ENCODE measurements at places on chromosomes 1 and 21.

- DNase-seq, result no peak
Measured at GRCh38 chr1:210236386-210236839, 3.8 kb downstream of the SERTAD4 start.

- no peak for DNase-seq
Measured at GRCh38 chr1:89906088-89906487, 85.3 kb downstream of the LRRC8D start.

DNA sequence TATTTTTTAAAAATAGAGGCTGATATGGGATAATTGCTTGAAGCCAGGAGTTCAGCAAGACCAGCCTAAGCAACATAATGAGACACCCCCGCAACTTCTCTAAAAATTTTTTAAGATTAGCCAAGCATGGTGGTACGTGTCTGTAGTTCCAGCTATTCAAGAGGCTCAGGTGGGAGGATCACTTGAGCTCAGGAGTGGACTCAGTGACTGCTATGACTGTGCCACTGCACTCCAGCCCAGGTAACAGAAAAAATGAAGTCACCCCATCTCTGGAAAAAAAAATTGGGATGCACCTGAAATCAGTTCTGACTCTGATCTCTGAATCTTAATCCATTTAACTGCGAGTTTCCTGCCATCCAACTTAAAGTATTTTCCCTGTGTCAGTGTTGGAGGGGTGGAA lies 124.2 kb downstream of the MRPS6 start:
- no peak for DNase-seq

GRCh38 chr1:6111571-6111970 lies 65.9 kb downstream of the KCNAB2 start:
- DNase-seq, result no peak

DNA sequence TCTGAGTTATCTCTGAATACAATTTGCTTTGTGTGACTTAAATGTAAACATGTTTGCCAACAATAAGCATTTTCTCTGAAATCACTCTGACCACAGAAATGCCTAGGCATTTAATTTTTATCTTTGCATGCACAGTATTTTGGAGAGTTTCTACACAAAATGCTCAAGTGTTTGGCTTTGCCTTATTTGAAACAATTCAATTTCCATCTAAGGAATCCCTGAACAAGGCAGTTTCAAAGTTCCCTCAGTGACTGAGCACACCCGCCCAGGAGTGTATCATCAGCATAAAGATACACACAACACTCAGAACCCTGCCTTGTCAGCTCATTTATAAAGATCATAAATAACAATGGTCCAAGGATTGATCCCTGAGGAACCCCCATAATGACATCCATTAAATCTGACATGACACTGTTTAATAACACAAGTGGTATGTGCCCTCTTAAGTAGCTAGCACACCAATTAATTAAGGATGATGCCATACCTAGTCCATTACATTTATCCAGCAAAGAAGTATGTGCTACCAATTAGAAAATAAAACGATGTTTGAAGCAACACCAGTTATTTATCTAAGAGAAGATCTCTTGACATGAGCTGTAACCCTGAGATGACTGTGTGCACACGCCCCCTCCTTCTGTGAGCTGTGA lies 585.8 kb downstream of the ADGRL2 start:
- no peak for DNase-seq

DNA sequence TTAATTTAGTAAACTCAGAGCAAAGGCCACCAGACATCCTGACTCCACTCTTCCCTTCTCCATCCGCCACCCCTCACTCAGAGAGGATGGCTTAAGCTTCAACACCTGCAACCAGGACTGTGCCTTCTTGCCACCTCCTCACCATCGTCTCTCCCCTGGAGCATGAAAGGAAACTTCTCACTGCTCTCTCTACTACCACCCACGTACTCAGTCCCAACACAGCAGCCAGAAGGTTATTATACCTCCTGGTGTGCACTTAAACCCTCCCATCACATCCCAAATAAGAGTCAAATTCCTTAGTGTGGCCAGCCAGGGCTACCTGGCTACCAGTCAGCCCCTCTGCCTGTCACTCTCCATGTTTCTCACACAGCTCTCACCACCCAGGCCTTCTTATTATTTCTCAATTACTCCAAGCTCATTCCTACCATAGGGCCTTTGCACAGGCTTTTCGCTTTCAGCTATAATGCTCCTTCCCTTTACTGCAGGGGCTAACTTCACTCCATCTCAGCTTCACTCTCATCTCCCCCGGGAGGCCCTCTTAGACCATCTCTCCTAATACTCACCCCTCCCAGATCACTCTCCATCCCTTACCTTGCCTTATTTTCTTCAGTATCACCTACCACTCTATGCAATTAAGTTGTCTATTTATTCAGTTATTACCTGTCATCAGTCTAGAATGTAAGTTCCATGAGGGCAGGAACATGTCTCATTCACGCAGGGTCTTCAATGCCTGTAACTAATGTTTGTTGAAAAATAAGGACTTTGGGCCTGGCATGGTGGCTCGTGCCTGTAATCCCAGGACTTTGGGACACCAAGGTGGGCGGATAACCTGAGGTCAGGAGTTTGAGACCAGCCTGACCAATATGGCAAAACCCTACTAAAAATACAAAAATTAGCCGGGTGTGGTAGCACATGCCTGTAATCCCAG lies 137.5 kb downstream of the TOMM20 start:
- DNase-seq, result no peak

DNA sequence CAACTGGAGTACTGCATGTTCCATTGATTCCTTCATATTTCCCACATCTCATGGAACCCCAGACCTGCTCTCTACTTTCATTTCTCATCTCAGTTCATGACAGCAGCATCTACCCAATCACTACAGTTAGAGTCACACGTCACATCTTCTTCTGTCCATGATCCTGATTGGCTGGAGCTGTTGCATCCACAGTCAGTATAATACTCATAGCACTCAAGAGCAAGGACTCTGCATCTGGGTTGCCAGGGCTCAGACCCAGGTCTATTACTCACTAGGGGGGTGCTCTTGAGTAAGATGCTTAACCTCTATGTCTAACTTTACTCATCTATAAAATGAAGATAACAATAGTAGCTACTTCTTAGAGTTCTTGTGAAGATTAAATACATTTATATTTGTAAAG lies 4.4 kb upstream of the XPR1 start:
- no peak for DNase-seq

GRCh38 chr1:174815036-174815435 lies 184.7 kb upstream of the CACYBP start:
- DNase-seq, result no peak

DNA sequence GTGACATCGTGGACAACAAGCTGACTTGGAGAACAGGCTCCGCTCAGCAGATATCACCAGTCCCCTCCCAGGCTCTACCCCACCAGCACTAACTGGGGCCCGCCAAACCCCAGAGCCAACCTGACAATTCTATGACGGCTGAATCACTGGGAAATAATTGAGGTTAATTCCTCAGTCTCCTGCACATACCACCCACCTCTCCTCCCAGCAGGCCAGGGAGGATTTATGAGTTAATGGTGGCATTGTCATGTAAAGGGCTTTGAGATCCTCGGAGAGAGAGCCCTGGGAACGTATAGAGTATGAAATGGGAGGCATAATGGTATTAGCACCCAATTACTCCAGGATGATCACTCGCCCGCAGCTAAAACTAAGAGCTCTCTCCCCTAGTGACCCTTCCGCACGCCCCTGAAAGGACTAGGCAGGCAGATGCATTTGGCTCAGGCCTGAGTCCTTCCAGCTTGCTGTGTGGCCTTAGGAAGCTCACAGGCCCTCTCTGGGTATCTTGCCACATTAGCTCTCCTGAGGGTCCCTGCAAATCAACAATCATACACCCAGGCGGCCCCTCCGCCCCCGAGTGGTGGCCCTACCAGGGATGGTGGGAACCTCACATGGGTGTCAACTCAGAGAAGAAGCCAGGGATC lies 27.3 kb upstream of the PAX7 start:
- no peak for DNase-seq

- DNase-seq, result no peak
Measured at GRCh38 chr1:61250933-61251332, 168.6 kb downstream of the NFIA start.

- DNase-seq, result no peak
Measured at GRCh38 chr1:192530254-192530653, 45.3 kb upstream of the RGS1 start.

DNA sequence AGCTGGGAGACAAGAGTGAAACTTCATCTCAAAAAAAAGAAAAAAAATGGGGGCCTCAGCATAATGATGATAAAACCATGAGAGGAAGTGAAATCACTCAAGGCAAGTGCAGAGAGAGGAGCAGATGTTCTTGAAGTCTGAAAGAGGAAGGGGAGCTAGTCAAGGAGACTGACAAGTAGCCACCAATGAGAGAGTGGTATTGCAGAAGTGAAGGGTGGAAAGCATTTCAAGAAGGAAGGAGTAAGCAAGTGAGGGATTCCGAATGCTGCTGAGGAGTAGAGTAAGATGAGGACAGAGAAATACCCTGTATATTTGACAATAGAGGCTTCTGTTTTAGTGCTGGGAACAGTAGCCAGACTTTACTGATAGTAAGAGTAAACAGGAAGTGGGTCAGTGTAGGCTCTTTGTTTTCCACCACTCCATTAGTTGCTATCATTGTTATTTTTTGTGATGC lies 2.9 kb downstream of the TATDN3 start:
- no peak for DNase-seq

GRCh38 chr1:208201229-208201628 lies 43.0 kb downstream of the PLXNA2 start:
- DNase-seq, result no peak

- no peak for DNase-seq
Measured at GRCh38 chr21:25626757-25627156, 12.3 kb upstream of the JAM2 start.

GRCh38 chr1:82836973-82837680 lies 1036.4 kb downstream of the ADGRL2 start:
- no peak for DNase-seq

- DNase-seq, result no peak
Measured at GRCh38 chr1:60984062-60984799, 98.1 kb upstream of the NFIA start.

All from stimulated activated CD8-positive, alpha-beta memory T cell treated with anti-CD3 and anti-CD28 coated beads, Interleukin-4, amount 100 ng/mL, for 4 hours (primary cell).